Daoy (cell line): ENCODE measurements at places on chromosomes 4 and X. TPM values are rescaled to one million over a fixed set of nuclear protein-coding genes. Genes with fewer than 3 reads are reported as not detected.

GALNT7 gene
- 21.3 and 21.9 TPM in 2 replicates for total RNA-seq

CT55 gene
- 0.34 TPM in 1 of 2 replicates, not detected in the other for total RNA-seq

TKTL2 gene
- total RNA-seq, result not detected in 2 replicates

MAGEA2 gene
- total RNA-seq, result 7.7 and 14.8 TPM in 2 replicates

HTR2C gene
- 0.83 and 0.86 TPM in 2 replicates for total RNA-seq

FAM184B gene
- total RNA-seq, result 0.03 and 0.29 TPM in 2 replicates

ADGRG4 gene
- total RNA-seq, result not detected in 2 replicates

CDS1 gene
- 0.45 and 1.6 TPM in 2 replicates for total RNA-seq

FAT1 gene
- total RNA-seq, result 38.6 and 50.2 TPM in 2 replicates

CCKAR gene
- 2.9 and 4.1 TPM in 2 replicates for total RNA-seq

LUZP4 gene
- not detected in 2 replicates for total RNA-seq

GBA3 gene
- total RNA-seq, result 0.18 TPM in 1 of 2 replicates, not detected in the other

KLKB1 gene
- not detected in 2 replicates for total RNA-seq

PRR32 gene
- total RNA-seq, result not detected in 2 replicates

FHIP1A gene
- 1.9 and 2.1 TPM in 2 replicates for total RNA-seq

SATL1 gene
- 0.60 TPM in 1 of 2 replicates, not detected in the other for total RNA-seq
